ENCODE measurements at places on chromosomes 2 and 18.

DNA sequence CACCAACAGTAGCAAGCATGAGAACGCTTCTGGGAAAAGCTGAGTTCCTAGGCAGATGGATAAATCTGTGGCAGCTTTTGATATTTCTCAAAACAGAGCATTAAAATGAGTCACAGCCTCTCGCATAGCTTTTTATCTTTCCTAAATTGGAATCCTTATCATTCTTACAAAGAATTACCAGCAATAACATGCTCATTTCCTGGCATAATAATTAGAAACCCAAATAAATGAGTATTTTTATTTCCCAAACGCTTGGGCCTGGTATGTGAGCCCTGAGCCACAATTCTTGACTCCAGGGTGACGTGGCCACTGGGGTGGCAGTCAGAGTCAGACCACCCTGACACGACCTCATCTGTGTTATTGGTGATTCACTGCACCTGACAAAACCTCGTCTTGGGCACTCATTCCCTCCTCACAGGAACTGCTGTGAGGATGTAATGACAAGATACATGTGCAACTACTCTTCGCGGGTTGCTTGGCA, 210.7 kb downstream of the ARL4C start:
- DNase-seq = no peak

DNA sequence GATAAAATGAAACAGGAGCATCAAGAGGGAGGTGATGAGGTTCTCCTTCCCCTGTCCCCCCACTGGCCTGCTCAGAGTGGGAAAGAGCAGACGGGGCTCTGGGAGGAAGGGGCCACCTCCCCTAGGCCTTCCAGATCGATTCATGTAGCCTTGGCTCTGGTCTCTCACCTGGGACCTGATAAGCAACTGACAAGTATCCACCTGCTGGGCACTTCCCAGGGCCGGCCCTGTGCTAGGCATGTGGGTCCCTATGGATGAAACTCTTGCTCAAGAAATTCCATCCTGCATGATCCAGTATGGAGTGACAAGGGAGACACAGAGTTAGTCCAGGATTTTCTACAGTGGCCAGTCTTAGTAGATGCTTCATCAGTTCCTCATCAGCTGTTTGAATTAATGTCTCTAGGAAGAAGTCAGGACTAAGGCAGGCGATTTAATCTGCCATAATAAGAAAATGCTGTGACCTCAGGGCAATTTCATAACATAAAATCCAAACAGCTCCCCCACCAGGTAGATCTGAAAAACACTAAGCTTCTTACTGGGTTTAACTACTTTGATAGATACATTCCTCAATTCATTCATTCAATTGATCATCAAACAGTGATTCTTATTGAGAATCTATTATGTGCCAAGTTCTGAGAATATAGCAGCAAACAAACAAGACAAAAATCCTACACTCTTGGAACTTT, 44.7 kb upstream of the ZFP36L2 start:
- no peak for DNase-seq

DNA sequence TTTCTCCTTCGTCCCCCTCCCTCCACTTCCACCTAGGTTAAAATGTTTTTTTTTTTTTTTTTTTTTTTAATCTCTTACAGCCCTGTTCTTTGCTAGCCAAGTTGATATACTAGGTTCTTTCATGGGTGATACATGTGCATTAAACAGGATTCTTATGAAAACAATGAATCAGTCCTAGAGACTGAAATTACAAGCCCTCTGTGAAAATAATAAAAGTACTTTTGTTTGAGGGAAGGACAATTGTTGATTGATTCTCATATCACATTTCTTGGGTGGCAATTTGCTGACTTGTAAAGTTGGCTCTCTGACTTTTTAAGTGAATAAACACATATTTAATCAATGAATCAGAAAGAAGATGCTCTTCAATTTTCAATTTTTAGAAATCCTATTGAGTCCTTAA, 639.9 kb downstream of the LRP1B start:
- no peak for DNase-seq

DNA sequence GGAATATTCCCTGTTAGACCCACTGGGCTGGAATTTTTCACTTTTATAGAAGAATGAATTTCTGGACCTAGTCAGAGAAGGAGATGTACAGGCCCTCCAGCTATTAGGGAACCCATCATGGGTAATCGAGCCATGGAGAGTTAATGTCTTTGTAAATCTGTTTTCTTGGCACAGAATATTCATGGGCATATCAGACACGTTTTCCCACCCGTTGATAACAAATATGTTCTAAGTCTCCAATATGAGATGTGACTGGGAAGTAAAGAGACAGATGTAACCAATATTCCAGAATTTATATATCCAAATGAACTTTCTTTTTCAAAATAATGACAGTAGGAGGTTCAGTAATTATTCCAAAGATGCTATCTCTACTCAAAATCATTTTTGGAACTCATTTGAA, 38.7 kb downstream of the CCDC85A start:
- no peak for DNase-seq

DNA sequence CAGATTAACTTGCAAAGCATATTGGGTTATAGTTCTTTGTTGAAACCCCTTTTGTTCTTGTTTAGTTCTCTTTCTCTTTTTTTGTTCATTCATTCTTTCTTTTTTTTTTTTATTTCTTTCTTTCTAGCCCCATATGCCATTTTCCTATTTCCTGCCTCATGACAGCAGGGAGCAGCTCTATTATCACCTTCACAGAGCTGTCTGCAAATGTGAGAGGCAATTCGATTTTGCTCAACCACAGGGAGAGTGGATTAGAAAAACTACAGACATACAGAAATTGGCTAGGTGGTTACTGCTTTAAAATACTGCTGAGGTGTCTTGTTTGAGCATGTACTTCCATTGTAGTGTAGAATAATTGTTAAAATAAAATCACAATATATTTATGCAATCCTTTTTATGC, 44.2 kb upstream of the TBR1 start:
- DNase-seq = no peak

DNA sequence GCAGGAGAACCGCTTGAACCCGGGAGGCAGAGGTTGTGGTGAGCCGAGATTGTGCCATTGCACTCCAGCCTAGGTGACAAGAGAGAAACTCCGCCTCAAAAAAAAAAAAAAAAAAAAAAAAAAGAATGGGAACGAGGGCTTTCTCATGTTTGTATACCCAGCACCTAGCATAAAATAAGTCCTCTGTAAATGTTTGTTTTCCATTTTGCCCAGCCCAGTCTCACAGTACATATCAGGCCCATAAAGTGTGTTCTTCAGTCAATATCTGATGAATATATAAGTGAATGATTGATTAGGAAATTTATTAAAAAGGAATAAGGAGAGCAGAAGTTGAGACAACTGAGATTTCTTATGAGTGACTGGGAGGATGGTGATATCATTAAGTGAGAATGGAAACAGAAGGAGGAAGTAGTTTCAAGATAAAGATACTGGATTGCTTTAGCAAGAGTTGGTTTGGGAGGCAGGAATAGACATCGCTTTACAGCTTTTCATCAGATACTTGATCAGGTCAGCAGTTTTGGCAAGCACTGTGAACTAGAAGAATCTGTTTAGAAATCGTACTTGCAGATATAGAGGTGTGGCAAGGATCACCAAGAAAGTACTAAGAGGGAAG, 327.5 kb downstream of the KIAA1328 start:
- DNase-seq = no peak

DNA sequence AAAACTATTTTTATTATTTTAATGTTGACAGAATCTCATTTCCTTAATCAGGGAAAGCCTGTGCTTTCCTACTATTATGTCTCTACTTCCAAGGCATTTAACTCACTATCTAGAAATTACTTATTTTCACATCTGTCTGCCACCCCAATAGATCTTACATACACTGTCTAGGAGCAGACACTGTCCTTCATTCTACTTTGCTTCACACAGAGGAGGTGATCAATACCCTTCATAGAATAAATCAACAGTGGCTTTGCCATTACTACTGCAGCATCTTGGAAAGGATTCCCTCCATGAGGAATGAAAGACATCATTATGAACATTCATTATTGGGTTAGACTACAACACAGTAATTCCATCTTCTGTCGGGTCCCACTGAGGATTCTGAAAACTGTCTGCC, 31.7 kb downstream of the CDH20 start:
- DNase-seq = no peak

- no peak for DNase-seq
Observed at GRCh38 chr18:6644836-6645627, 84.5 kb upstream of the ARHGAP28 start.

DNA sequence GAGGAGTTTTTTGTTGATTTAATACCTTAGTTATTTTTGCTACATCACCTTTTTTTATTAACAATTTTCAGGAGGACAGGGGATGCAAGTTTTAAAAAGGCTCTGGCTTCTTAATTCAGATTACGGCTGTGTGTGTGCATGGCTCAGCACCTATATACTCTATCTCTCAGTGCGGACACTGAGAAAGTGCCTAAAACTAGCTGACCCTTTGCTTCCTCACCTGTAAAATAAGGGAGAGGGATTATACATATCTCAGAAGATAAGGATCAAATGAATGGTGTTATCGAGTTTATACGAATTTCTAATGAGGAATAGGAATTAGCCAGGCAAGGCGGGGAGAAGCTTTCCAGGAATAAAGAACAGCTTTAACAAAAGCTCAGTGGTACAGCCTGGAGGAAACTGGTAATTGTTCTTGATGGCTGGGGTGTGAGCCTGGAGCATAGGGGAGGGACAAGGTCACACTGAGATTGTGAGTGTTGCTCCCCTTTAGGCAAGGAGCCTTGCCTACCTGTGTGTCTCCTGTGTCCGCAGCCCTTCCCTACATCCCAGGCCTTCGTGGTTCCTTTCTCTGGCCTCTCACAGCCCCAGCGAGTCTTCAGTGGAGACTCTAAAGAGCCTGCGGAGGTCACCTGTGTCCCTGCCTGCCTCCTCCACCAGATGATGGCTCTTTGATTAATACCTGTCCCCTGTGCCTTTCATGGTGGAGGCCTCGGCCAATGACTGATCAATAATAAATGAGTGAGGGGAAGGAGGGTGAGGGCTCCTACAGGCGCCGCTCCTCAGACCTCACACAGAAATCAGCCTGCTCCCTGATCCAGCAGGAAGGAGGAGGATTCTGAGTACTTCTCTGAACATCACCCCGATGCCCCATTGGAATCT, 92.7 kb downstream of the DDX1 start:
- DNase-seq = no peak

GRCh38 chr2:241733391-241734207, 831 bp upstream of the D2HGDH start:
- peak; percentile 52 for DNase-seq

- no peak for DNase-seq
Observed at GRCh38 chr18:56076723-56077122, 488.7 kb upstream of the TCF4 start.

GRCh38 chr2:10265329-10266132, 37.2 kb upstream of the HPCAL1 start:
- no peak for DNase-seq

- no peak for DNase-seq
Observed at GRCh38 chr2:240628808-240629618, 3.7 kb downstream of the GPR35 start.

All from MCF 10A (cell line).